ENCODE measurements at places on chromosomes 11 and 22. TPM values are rescaled to one million over a fixed set of nuclear protein-coding genes. Genes with fewer than 3 reads are reported as not detected.

C22orf31 gene
- polyA plus RNA-seq: 1.5 TPM

CHRNA10 gene
- polyA plus RNA-seq: 2.9 TPM

TNNI2 gene
- polyA plus RNA-seq: 0.32 TPM

TP53AIP1 gene
- 1.1 TPM for polyA plus RNA-seq

MAP6 gene
- 8.6 TPM for polyA plus RNA-seq

SPECC1L gene
- 54.1 TPM for polyA plus RNA-seq
